ENCODE measurements at places on chromosomes 3 and 15.

DNA sequence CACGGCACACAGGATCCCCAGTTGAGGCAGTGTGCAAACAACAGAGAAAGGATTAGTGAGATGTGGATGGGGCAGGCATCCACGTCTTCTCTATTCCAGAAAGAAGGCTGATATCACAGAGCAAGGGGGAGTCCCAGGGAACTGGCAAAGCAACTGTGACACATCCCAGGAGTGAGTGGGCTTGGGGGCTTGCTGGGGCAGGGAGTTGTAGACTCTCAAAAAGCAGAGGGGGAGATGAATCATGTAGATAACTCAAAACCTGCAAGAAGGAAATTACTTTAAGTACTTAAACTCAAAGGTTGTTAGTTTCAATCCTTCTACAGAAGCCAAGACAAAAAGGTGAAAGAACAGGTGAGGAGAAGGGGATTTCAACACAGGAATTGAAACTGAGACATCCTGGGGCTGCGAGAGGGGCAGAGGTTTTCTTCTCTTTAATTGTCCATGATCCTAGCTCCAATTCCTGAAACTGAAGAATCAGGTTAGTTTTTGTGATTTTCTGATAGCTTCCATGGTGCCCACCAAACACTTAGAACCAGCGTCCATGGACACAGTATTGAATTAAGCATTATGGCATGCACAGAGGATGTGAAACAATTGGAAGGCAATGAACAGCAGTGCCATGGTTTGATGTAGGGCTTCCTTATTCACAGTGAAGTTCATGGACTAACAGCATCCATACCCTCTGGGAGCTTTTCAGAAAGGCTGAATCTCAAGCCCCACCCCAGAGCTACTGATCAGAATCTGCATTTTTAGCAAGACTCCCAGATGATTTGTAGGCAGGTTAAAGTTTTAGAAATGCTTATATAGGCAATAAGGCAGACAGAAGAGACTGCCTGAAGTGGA, 52.0 kb downstream of the CCR3 start:
- DNase-seq, result no peak

GRCh38 chr3:106842151-106842550, 535.1 kb upstream of the CCDC54 start:
- DNase-seq, result no peak

DNA sequence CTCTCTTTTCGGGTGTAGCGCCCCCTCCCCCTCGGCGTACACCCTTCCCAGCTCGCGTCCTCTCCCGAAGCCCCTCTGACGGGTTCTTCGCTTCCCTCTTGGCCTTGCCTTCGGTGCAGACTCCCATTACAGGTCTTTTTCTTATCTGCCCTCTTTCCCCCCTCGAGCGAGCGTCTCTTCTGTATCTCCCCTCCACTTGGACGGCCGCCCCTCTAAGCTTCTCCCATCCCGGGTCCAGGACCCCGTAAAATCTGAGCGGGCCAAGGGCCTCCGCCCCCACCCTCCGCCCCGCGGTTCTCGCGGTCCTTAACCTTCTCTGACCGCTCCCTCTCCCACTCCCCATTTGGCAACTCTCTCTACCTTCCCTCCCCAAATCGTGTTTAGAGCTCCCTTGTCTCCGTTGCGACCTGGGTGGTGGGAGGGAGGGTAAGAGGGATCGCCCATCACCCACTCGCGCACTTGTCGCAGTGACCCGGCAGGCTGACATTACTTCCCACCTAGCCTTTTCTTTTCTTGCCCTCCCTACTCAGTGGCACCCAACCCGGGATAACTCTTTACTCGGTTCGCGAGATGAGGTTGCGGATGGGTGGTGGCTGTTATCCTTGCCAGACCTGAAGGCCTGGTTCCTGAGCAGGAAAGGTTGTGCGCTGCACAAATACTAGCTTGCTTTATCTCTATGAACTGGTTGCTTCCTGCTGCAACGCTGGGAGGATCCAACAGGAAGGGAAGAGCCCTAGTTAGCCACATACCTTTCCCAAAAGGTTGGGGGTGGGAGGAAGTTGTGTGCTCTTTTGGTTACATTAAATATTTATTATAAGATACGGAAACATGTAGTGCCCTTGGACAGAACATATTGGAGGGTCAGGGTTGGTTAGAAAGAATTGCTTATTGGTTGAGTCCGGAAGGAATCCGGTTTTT, 922 bp downstream of the RAB11A start:
- DNase-seq, result peak; percentile 24

DNA sequence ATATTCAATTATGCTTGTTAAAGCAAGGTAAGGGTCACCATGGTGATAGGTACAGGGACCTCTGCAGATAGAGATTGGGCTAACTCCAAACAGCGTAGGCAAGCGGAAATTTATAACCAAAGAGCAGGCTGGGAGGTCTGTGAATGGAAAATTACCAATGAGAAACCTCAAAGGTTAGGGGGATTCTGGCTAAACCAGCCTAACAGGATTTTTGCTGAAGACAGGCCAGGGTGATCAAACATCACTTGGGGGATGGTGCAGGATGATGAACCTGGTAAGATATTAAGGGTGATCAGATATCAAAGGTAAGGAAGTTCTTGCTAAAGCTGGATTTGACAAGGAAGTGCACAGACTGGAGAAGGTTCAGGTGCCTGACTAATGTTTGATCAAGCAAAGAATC, 35.3 kb upstream of the SNRPN start:
- no peak for DNase-seq

GRCh38 chr3:173690542-173691180, 293.1 kb downstream of the NLGN1 start:
- no peak for DNase-seq

DNA sequence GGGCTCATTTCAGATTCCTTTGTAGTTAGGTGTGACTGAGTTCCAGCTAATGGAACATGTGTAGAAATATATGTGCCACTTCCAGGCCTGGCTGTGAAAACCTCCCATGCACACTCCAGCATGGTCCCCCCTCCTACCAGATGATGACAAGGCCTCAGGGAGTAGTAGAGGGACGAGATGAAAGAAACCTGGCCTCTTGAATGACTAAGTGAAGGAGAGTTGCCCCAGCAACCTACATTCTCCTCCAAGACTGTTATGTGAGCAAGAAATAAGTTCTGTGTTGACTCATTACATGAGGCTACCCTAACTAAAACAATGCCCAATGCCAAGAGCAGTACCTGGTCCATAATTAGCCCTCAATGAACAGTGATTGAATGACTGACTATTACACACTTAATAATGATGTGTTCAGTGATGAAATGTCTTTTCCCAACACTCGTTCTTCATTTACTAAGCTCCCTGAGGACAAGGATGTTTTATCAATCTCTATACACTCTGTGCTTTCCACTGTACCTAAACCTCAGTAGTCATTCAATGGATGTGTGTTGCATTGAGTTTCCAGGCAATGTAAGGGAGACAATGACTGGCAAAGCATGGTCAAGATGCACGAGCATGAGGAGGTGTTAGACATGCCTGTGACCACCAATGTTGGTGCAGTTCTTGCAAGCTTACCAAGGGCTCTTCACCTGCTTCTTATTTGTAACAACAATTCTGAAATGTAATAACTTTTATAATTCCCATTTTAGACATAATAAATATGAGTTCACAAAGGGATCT, 62.0 kb upstream of the BCL6 start:
- DNase-seq, result no peak

DNA sequence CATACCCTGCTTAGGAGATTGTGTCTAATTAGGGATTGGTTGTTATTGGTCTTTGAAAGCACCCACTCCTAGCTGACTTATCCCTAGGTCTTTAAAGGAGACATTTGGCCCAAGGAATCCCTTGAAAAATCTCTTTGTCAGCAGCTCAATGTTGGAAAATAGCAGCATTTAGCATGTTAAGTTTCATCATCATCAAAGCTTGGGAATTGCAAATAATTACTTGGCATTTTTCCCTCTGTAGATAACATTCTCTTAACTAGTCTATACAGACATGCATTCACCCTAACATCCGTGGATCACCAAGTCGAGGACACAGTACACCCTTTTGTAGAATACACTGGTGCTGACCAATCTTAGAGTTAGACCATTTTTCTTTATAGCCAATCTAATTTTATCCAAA, 332.2 kb downstream of the AGBL1 start:
- no peak for DNase-seq

- no peak for DNase-seq
Measured at GRCh38 chr3:156448300-156448699, 106.6 kb downstream of the SSR3 start.

DNA sequence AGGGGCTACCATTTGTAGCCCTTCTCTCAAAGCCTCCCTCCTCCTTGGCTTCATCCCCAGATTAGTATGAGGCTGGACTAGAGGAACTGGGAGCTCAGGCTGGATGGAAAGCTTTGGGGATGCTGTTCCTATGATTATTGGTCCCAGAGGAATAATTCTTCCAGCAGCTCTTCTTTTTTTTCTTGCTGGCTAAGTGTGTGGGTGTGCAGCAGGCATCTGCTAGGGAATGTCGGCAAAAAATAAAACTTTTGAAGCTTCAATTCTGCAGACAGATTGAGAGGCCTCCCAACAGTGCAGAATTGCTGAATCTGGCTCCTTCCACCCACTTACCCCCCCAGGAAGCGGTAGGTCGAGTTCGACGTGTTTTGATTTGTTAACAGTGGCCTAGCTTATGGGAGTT, 138.5 kb upstream of the ANKRD28 start:
- DNase-seq, result no peak

- DNase-seq, result no peak
Measured at GRCh38 chr15:85622221-85622831, 172.4 kb downstream of the KLHL25 start.

DNA sequence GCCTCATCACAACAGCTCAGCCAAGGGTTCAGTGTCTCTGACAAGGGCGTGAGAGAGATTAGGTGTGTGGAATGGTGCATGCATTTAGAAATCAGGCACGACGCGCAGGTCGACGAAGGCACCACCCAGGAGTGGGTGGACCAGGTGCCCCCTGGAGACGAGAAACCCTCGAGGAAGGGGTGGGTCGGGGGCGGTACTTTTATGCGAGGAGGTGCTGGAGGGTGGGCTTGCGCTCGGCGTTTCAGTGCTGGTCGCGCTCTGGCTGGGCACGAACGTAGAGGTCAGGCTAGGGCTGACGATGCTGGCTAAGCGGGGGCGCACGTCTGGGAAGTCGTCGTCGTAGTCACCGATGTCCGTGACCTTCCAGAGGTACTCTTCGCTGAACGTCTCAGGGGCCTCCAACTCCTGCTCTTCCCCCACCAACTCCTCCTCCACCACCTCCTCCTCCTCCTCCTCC, 393 bp downstream of the ERICH6 start:
- DNase-seq, result no peak

DNA sequence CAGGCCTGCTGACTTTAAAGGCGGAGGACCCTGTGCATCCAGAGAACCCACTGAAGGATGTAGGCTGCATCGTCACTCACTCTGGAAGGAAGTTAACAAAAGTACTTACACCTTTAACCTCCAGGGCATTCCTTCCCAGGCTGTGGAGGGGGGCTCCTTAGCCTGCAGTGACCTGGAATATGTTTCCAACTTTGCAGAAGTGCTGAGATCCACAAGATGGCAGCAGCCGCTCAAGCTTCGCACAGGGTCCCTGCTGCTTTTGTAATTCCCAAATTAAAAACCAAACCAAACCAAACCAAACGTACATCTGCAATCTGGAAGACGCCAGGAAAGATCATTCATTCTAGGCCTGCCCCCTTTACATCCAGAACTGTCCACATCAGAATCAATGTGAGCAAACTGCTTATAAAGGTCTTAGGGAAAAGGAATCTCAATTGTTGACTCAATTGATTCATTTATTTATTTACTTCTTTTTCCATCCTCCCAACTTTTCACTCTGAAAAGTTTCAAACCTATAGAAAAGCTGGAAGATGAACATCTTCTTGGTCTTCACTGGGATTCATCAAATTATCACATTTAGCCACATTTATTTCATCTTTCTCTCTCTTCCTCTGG, 70.5 kb upstream of the KLHL25 start:
- DNase-seq, result no peak

DNA sequence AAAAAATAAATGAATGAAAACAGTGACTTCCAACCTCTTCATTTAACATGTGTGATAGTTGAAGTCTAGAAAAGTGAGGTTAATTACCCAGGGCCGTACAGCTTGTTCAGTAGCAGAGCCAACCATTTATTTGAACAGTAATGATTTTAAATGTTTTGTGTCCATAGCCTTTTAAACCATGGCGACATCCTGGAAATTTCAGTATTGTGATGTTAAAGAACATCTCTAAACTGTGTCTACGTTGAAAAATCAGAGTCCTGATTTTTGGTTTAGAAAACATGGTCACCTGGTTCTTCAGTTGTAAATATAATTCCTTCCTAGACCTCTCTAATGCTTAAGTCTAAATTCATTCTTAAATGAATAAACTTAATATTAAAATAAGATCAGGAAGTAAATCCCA, 14.2 kb downstream of the LPP start:
- no peak for DNase-seq

DNA sequence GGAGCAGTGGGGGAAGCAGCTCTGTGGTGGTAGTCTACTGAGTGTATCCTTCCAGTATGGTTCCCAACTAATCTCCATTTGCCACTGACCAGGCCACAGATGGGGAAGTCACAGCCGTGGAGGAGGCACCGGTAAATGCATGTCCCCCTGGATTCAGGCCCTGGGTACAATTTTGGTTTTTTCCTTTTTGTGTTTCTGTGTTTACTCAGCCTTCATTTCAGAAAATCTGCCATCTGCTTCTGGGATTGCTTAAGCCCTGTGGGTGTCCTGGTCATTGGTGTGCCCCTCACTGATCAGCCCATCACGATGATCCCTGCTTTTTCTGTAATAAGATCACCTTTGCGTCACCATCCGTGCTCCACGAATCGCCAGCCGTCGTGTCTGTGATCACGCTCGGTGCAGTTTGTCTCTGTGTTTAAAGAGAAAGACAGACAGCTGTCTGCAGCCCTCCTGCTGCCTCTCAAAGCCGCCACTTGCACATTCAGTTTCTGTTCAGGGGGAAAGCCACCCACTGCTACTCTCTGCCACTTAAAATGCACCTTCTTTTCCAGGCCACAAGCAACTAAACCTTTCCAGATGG, 68.9 kb downstream of the DNASE1L3 start:
- DNase-seq, result no peak

GRCh38 chr3:69235882-69236281, 113.5 kb upstream of the LMOD3 start:
- DNase-seq, result no peak

DNA sequence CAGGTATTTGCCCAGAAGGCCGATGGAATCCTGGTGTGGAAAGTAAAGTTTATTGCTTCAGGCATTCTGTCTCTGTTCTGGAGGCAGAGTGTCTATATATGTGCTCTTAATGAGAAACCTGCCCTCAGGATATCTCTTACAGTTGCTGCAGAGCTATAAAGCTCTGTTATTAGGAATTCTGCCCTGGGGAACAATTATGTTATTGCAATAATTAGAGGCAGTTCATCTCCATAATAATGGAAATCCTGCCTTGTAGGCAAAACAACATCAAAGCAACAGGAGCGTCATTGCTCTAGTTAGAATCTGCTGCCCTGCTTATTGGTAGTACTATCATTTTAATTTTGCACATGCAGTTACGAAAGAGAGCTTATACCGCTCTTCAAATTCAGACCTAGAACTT, 175.6 kb downstream of the IL5RA start:
- DNase-seq, result no peak

GRCh38 chr3:186691676-186692075, 25.5 kb upstream of the KNG1 start:
- no peak for DNase-seq

GRCh38 chr3:168501570-168501969, 405.8 kb upstream of the GOLIM4 start:
- no peak for DNase-seq
